ENCODE measurements at places on chromosomes 4 and X.

DNA sequence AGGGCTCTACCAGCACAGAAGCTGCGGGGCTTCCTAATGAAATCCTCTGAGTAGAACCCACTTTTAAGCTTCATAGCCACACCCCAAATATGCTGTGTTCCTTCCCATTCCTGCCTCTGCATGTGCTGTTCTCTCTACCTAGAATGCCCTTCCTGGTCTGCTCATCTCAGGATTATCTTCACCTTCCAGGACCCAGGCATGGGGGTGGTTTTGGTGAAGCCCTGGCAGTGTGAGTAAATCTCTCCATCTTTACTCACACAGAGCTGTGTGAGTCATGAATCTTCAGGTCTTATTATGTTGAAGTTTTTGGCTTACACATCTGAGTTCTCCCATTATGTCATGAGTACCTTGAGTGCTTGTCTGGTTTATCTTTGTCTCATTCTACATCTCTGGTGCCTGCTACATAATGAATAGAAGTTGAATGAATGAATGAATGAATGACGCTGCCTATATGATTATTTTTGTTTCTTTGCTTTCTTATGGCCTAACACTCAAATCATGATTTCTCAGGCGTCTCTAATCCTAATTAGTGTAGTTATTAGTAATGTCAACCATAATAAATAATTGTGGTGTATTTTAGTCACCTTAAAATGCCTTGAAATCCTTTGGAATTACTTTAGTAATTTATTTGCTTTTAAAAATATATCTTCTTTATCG, 41.9 kb downstream of the HADH start:
- no peak for DNase-seq

DNA sequence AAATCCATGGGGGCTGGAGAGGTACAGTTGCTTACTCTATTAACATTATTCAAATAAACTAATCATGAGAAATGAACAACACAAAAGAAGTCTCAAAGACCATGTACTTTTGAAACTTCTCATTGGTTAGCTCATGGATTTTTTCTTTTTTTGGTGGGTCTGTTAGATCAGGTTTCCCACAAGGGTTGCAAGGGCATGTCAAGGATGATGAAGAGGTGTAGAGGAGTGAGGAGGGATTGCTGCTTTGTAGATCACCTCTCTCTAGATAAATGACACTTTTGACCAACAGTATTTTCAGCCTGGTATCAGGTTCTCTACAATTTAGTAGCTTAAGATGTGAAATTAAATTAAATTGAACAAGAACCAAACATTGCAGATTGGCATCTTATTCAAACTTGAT, 417.9 kb upstream of the AGA start:
- no peak for DNase-seq

GRCh38 chr4:163693776-163694175, 199.3 kb downstream of the TMA16 start:
- no peak for DNase-seq

DNA sequence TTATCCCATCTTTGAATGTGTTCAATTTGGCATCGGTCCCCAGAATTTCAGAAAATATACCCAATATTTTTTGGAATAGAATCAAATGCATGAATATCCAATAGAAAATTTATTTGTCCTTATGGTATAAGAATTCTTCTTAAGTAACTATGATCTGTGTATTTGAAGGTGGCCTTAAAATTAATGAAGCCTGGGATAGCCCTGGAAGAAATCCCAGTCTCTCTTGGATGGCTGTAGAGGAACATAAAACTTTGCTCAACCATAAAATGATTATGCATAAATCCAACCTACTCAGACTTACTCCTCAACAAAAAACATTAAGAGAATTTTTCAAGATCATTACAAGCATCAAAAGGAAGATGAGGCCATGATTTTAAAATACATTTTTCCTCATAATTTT, 269.4 kb upstream of the SMIM31 start:
- DNase-seq, result no peak

DNA sequence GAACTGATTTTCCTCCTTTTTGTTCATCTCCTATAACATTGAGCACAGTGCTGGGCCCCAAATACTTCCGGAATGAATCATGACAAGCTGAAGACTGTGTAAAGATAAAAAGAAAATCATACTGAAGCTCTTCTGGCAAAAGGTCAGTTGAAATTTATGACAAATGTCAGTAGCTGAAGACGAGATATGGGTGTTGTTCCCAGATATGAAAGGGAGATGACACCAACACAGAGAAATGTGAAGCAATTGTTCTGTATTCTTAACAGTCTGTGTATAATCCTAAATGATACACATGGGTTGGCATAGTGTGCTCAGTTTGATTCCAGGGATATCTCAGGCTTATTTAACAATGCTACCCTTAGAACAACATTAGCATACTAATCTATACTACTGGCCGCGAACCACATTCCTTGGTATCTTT, 170.5 kb upstream of the PITX2 start:
- DNase-seq, result no peak

GRCh38 chrX:137792214-137792613, 226.3 kb downstream of the ZIC3 start:
- DNase-seq, result no peak

DNA sequence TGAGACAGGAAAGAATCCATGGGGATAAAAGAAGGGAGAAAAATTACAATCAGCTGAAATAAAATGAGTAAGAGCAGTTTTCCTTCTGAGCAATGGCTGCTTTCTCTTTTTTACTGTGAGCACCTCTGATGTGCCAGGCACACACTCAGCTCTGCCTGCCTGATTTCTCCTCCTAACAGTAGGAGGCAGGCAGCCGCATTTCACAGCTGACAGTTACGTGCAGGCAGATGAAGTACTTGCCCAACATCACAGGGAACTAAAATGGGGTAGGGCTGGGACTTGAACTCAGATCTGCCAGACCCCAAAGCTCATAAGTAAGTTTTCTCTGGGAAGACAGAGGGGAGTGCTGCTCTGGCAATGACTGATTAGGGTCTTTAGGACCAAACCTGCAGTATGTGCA, 54.6 kb downstream of the C4orf50 start:
- no peak for DNase-seq

DNA sequence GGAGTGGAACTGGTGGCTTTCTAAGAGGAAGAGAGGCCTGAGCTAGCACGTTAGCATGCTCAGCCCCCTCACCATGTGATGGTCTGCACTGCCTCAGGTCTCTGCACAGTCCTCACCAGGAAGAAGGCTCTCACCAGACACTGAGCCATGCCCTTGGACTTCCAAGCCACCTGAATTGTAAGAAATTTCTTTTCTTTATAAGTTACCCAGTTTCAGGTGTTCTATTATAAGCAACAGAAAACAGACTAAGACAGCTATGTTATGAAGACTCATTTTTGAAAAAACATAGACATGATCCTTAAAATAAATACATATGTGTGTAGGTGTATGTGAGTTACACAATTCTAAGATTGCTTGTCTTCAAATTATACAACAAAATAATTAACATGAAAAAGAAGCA, 74.7 kb downstream of the CEP44 start:
- DNase-seq, result no peak

DNA sequence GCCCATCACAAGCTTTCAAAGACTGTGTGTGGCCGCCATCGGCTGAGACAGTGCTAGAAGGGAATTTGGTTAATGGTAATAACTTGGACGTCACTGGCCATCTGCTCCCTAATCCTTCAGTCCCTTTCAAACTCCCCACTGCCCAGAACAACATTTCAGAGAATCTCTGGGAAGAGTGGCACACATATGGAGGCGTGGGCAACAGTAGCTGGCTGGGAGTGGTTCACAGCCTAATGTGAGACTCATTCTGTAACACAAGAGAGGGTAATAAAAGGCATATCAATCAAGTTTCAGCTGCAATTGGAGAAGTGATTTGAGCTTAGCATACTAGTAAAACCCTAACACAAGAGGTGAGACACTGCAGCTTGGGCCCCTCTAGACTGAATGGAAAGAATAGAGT, 15.4 kb downstream of the SMIM10 start:
- DNase-seq, result no peak

GRCh38 chr4:147090486-147090885, 144.8 kb upstream of the TTC29 start:
- DNase-seq, result no peak

- DNase-seq, result no peak
These were observed 170.9 kb upstream of the CASK start for GRCh38 chrX:42094218-42094617.

- DNase-seq, result no peak
These were observed 138.9 kb upstream of the INPP4B start for GRCh38 chr4:142984871-142985585.

DNA sequence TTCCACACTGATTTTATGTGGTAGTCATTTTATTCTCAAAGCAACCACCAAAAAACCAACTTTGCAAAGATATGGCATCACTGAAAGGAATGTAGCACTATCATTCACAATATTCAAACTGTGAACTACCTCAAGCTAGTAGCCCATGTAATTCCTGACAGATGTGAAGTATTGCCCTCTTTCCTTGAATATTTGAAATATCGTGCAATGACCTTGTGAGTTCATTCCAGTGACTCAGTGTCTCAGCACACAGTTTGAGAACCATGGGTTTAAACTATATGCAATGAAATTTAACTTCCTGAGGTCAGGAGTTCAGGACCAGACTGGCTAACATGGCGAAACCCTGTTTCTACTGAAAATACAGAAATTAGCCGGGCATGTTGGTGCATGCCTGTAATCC, 20.9 kb upstream of the IQCM start:
- no peak for DNase-seq

GRCh38 chr4:150256225-150256620, 178.0 kb downstream of the DCLK2 start:
- DNase-seq, result no peak

DNA sequence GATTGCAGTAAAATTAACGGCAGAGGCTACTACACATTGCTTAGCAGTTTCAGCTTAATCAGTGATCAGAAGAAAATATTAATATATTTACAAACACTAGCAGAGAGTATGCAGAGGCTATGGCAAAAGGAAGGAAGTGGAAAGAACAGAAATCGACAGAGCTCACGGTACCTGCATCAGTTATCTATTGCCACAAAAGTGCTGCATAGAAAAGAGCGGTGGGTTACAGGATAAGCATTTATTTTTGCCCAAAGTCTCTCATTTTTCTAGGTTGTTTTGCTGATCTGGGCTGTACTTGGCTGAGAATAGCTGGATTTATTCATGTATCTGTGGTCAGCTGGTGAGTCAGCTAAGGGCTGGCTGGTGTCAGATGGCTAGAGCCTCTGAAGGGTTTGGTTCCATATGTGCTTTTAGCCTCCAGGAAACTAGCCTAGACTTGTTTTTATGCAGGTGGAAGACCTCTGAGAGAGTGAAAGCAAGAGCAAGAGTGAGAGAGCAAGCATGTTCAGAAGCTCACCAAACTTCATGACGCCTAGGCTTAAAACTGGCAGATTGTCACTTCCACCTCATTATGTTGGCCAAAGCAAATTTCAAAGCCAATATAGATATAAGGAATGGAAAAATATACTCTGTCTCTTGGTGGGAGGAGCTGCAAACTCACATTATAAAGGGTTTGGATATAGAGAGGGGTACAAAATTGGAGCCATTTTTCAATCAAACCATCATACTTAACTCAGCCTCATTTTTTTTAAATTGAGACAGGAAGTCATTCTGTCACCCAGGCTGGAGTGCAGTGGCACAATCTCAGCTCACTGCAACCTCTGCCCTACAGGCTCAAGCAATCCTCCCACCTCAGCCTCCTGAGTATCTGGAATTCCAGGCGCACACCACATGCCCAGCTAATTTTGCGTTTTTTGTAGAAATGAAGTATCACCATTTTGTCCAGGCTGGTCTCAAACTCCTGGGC, 153.2 kb upstream of the RPL34 start:
- no peak for DNase-seq

GRCh38 chr4:146699910-146700309, 61.2 kb downstream of the POU4F2 start:
- DNase-seq, result no peak

DNA sequence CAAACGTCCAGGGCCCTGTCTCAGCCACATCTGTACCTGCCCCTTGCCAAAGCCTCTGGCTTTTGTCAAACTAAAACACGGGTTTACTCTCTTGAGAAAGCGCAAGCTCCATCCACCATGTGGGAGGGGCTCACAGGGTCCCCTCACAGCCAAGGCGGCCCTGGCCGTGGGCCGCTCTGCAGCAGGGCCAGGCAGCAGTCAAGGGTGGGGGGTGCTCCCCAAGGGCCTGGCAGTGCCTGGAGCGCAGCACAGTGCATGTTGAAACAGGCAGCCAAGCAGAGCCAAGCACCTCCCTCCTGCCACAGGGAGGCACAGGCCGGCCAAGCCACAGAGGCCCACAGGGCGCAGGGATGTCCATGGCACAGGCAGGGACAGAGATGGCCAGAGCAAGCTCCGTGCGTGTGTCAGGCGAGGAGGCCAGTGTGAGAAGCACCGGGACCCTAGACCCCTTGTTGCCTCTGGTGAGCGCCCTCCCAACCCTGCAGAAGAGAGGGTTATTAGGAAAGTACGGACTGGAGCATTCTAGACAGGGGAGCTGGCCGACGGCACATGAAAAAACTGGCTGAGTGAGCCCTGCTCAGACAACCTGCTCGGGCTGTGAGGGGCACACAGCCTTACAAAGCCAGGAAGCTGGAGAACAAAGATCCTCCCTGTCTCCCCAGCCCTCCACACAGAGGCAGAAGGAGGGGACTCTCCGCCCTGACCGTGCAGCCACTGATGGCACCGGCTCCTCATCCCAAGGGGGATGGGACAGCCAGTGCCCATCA, 39.0 kb downstream of the FAM53A start:
- DNase-seq, result no peak

GRCh38 chr4:41358647-41359421, 102.1 kb downstream of the UCHL1 start:
- no peak for DNase-seq
